ENCODE measurements at places on chromosomes 5 and 9. TPM values are rescaled to one million over a fixed set of nuclear protein-coding genes. Genes with fewer than 3 reads are reported as not detected.

DNA sequence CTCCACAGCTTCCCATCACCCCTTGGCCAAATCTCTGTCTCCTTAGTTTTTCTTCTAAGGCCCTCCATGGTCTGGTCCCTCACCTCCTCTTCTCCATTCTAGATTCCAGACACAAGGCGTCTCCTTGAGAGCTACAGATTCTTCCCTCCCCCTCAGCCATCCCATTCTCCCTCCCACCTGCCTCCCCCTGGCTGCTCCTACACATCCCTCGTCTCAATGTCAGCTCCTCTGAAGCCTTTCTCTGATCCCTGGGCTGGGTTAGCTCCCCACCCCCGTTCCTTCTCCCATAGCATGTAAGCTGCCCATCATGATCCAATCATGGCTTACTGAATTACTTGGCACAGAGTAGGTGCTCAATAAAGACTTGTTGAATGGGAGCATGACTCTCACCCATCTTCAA, 69.0 kb downstream of the ANKH start:
- no peaks in the 10 kb centered on the region for H3K36me3 ChIP-seq
- no peak for DNase-seq
- no peaks in the 10 kb centered on the region for H3K4me1 ChIP-seq
- no peak overlapping the region for H3K27ac ChIP-seq
- H3K4me3 ChIP-seq, result no peak overlapping the region
- no peaks in the 10 kb centered on the region for H3K27me3 ChIP-seq

Gene MORN5
- 3.0 TPM for total RNA-seq

DNA sequence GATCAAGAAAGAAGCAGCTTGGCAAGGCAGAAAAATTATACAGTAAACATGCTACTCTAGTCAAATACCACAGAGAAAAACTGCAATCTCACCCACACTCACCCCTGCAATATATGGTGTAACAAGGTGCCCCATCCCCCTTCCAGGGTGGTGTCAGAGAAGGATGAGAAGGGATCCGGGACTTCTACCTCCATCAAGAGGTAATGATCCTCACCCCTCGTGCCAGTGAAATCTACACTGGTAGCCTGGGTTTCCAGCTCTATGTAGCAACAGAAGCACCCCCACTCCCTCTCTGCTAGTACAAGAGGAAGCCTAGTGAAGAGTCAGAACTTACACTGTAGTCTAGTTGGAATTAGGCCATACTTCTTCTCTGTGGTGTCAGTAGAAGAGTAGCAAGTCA, 18.9 kb downstream of the SLCO4C1 start:
- H3K27ac ChIP-seq, result no peak overlapping the region
- H3K4me3 ChIP-seq, result no peak overlapping the region
- DNase-seq, result no peak
- no peaks in the 10 kb centered on the region for H3K27me3 ChIP-seq
- H3K36me3 ChIP-seq, result no peaks in the 10 kb centered on the region

DNA sequence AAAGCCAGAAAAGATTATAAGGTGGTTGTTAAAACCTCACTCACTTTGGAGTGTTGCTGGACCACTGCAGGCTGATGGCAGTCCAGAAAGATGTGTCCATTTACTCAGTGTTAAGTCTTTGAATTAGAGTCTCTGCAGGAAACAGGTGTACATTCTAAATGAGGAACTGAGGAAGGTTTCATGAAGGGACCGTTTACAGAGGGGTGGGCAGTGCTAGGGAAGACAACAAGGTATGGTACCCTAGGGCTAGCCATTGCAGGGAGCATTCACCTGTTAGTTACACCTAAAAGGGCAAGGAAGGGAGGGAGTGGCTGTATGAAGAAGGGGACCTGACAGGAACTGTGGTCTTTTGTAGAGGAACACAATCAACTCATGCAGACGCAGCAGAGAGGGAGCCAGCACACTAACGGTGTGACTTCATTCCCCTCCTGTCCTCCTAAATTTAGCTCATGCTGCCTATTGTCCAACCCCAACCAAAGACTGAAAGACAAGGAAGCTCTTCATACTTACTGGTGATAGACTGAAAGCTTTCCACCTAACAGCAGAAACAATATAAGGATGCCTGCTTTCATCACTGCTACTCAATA, 32.2 kb upstream of the PAX5 start:
- no peak overlapping the region for H3K27ac ChIP-seq
- no peak for DNase-seq
- H3K4me3 ChIP-seq, result no peak overlapping the region
- no peaks in the 10 kb centered on the region for H3K4me1 ChIP-seq
- H3K36me3 ChIP-seq, result no peaks in the 10 kb centered on the region

Gene SHOC1
- total RNA-seq, result 0.29 TPM

Gene DIPK1B
- 12.7 TPM for total RNA-seq

- no peak overlapping the region for H3K4me3 ChIP-seq
- peaks cover 33% of the 10 kb centered on the region for H3K27me3 ChIP-seq
- H3K27ac ChIP-seq, result no peak overlapping the region
- no peaks in the 10 kb centered on the region for H3K36me3 ChIP-seq
- no peak for DNase-seq
These were observed 40.0 kb downstream of the EBF1 start for GRCh38 chr5:159059722-159060121.

DNA sequence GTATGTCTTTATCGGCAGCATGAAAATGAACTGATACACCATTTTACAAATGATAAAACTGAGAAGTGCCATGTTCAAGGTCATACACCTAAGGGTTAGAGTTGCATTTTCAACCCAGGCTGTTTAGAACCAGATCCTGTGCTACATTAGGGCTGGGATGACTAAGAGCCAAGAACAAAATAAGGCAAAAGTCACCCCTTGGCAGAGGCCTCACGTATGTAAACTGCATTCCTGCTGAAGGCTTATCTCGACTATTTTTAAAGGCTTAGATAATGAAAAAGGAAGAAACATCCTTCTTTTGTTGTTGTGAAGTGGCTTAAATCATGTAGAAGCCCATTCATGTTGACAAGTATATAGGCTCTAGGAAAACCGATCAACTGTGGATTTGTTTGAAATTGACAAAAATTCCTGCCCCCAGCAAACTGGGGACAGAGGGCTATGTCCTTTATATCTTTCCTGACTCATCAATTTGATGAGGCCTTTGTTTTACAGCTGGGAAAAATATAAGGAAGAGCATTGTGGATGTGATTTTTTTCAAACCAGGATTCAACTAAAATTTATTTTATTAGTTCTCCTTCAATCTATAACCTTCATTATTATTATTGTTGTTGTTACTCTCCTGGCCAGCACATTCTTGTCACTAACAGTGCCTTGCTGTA, 196.5 kb downstream of the SNX18 start:
- H3K27ac ChIP-seq, result no peak overlapping the region
- DNase-seq, result no peak
- no peaks in the 10 kb centered on the region for H3K36me3 ChIP-seq
- H3K27me3 ChIP-seq, result no peaks in the 10 kb centered on the region

GRCh38 chr9:100600521-100601079, 22.7 kb downstream of the CAVIN4 start:
- H3K36me3 ChIP-seq, result no peaks in the 10 kb centered on the region
- no peaks in the 10 kb centered on the region for H3K27me3 ChIP-seq
- no peak overlapping the region for H3K27ac ChIP-seq
- DNase-seq, result no peak

GRCh38 chr5:98638701-98639100, 134.8 kb upstream of the RGMB start:
- no peak overlapping the region for H3K27ac ChIP-seq
- no peaks in the 10 kb centered on the region for H3K27me3 ChIP-seq
- H3K4me1 ChIP-seq, result no peaks in the 10 kb centered on the region
- no peaks in the 10 kb centered on the region for H3K36me3 ChIP-seq
- DNase-seq, result no peak

- H3K4me1 ChIP-seq, result peaks cover 22% of the 10 kb centered on the region
- H3K4me3 ChIP-seq, result no peak overlapping the region
- no peak overlapping the region for H3K27ac ChIP-seq
These were observed 2.5 kb upstream of the LPCAT1 start for GRCh38 chr5:1526190-1526631.

DNA sequence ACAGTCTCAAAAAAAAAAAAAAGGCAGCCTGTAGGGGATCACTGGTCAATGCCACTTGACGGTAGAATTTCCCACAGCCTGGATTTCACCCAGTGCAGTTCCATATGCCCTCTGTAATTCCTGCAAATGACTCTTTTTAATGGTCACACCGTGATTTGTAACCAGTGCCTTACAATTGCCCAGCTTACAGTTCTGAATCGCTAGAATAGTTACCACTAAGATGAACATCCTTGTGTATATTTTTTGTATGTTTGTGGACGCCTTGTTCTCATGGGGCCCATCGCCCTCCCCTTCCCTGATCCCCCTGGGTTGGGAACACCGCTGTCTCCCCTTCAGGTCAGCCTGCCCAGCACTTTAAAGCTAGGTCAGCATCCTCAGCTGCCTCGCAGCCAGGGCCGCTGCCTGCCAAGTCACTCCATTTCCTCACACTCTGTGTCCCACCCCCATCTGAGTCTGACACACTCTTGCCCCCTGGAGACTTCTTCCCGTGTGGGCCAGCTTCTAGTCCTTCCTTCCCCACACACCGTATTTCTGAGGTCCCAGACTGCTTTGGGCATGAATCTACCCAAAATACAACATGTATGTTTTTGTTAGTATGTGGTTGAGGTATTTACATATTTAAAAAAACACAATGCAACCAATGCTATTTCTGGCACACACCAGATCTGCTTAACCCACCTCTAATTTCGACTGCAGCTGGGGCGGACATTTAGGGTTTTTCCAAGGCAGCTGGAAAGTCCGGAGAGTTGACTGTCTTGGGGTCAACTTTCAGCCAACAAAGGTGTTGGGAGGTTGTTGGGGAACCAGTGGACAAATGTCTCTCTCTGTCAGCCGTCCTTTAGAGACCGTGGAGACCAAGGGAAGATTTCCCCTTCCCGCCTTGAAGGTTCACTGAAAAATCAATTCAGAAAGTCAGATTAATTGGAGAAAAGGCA, 120.5 kb upstream of the NEK6 start:
- no peak for DNase-seq
- no peak overlapping the region for H3K27ac ChIP-seq
- no peaks in the 10 kb centered on the region for H3K4me1 ChIP-seq
- H3K27me3 ChIP-seq, result no peaks in the 10 kb centered on the region
- no peak overlapping the region for H3K4me3 ChIP-seq
- no peaks in the 10 kb centered on the region for H3K36me3 ChIP-seq

DNA sequence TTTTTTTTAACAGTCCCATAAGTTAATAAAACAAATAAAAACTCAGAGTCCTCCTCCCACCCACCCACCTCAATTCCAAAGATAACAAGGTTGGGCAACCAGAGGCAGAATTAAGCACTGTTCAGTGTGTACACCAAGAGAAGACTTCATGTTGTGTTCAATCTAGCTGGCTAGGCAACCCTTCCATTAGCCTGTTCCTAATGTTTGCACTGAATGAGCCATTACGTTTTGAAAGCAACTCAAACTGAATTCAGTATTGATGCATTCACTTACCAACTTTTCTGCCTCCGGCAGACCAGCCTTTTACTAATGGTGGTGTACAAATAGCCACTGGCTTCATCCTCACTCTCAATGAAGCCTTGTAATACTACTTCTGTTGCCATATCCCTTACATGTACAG, 47.5 kb downstream of the PBX3 start:
- H3K36me3 ChIP-seq, result no peaks in the 10 kb centered on the region
- no peak overlapping the region for H3K27ac ChIP-seq
- no peak for DNase-seq

DNA sequence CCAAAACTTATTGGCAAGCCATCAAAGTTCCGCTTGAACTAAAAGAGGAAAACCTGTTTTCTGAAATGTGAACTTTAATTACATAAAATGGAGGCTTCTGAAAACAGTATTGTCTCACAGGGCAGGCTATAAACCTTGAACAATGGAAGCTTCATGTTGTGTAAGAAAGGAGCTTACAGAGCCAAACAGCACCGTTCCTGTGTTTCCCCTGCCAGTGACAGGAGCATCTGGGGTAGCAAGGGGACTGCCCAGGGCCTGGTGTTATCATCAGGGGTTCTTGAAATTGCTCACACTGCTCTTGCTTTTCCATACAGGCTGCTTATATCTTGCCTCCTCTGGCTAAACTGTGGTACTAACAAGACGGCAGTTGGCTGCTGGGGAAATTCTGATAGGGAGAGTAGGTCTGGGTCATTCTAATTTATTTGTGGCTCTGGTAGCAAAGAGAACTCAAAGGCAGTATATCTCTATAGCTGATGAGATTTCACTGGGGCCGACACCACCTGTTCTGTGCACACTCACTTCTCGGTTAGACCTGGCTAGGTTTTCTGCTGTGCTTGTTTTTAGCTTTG, 40.4 kb downstream of the BASP1 start:
- no peak overlapping the region for H3K27ac ChIP-seq
- H3K27me3 ChIP-seq, result no peaks in the 10 kb centered on the region
- no peak overlapping the region for H3K4me3 ChIP-seq
- no peaks in the 10 kb centered on the region for H3K36me3 ChIP-seq

Gene LHX3
- total RNA-seq, result not detected

DNA sequence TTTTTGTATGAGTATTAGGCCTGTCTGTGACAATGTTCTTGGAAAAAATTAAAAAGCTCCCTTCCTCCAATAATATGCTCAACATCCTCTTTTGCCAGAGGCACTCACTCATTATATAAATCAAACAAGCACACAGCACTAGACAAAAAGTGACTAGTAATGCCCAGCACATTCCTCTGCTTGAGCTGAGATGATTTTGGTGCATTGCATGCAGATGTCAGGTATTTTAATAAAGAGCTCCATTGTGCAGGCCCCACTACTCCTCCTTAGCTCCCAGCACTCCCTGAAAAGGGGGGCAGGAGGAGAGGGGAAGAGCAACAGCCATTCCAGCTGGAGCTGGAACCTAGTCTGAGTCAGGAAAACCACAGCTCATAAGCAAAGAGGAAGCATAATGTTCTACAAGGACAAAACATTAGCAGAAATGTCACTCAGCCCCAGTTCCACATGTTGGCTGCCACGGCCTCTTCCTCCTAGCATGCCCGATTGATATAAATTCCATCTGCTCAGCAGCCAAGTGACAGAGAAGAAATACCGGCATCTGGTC, 348.5 kb downstream of the BNC2 start:
- no peaks in the 10 kb centered on the region for H3K36me3 ChIP-seq
- H3K4me3 ChIP-seq, result no peak overlapping the region
- H3K4me1 ChIP-seq, result peaks cover 4% of the 10 kb centered on the region

DNA sequence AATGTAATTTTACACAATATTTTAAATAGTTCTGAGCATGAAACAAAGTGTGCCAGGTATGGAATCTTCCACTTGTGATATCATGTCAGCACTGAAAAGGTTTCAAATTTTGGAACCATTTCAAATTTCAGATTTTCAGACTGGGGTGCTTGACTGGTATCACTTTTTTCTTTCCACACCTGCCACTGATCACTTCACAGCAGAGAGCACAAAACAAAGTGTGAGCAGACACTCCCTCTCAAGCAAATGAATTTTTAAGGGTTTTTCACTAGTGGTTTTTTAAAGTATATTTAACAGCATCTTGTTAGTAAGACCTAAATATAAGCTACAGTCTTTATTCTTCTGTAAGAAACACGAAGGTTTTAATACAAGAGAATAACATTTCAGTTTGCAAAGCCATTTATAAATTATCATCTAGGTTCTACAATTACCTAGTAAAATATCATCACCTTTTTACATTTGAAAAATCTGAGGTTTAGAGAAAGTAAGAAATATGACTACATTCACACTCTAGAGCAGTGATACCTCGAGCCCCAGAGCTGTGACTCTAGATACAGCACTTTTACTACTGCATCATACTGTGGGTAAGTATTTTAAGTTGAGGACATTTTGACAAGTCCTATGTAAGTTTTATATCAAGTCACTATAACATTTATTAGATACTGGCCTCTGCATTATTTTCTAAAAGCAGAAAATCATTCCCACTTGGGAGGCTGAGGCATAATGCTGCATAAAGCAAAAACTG, 14.6 kb downstream of the GOLPH3 start:
- no peak overlapping the region for H3K4me3 ChIP-seq
- no peaks in the 10 kb centered on the region for H3K27me3 ChIP-seq
- peaks cover 5% of the 10 kb centered on the region for H3K36me3 ChIP-seq
- no peak overlapping the region for H3K27ac ChIP-seq
- DNase-seq, result no peak

Measured in left lung (tissue), 14 donors.